ENCODE measurements at places on chromosomes 3 and 15. TPM values are rescaled to one million over a fixed set of nuclear protein-coding genes. Genes with fewer than 3 reads are reported as not detected.

The NCKIPSD gene
- total RNA-seq: 22.7 TPM

- H3K4me3 ChIP-seq: no peak overlapping the region
- no peaks in the 10 kb centered on the region for H3K4me1 ChIP-seq
- H3K36me3 ChIP-seq: no peaks in the 10 kb centered on the region
- H3K27ac ChIP-seq: no peak overlapping the region
- peaks cover 2% of the 10 kb centered on the region for H3K27me3 ChIP-seq
Observed at GRCh38 chr3:14261229-14261628, 82.6 kb downstream of the LSM3 start.

The TAMM41 gene
- total RNA-seq: 20.1 TPM

The CAMK2N2 gene
- total RNA-seq: 1.2 TPM

DNA sequence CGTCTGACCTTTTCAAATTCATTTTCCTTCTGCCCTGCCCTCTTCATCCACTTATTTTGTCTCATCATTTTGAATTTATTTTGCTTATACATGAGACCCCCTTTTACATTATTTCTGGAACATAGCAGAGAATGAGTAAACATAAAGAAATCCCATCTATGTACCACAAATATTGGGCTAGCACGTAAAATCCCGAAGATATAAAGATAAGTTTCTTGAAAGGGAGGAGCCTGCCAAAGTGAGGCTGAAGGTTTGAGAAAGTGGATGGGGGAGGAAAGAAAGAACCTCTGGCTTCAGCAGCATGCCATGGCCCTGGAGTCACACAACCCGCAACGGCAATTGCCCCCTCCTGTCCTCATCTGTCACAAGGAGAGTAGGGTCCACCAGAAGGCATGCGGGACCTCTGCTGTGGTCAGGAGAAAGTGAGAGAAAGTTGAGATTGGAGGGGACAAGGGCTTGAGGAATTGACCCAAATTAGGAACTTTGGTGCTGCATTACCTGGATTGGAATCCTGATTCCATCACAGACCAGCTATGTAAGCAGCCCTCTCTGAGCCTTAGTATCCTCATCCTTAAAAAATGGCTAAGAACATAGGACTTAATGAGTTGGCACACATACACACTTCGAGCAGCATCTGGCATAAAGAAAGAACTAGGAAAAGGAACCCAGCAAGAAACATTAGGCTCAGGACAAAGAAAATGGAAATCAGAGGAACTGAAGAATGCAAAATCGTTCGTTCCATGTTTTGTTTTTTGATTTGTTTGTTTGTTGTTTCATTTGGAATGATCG lies 53.7 kb upstream of the GYG1 start:
- no peaks in the 10 kb centered on the region for H3K4me1 ChIP-seq
- H3K36me3 ChIP-seq: no peaks in the 10 kb centered on the region

DNA sequence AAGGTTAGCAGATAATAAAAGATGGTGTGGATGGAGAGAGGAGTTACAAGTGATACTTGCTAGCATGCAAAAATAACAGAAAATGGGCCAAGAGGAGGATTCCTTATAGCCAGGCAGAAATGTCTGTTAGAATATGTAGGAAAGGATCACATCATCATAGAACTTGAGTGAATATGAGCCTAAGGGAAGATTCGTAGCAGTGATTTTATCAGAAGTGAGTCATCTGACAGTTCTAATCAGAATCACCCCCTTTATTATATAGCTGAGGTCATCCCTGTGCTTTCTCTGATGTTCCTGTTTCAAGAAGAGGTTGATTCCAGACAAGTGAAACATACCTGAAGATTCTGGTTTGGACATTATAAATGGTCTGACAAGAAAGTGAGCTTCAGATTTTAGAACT lies 22.9 kb downstream of the EXOG start:
- no peak overlapping the region for H3K4me3 ChIP-seq
- no peaks in the 10 kb centered on the region for H3K27me3 ChIP-seq
- H3K36me3 ChIP-seq: peaks cover 18% of the 10 kb centered on the region

DNA sequence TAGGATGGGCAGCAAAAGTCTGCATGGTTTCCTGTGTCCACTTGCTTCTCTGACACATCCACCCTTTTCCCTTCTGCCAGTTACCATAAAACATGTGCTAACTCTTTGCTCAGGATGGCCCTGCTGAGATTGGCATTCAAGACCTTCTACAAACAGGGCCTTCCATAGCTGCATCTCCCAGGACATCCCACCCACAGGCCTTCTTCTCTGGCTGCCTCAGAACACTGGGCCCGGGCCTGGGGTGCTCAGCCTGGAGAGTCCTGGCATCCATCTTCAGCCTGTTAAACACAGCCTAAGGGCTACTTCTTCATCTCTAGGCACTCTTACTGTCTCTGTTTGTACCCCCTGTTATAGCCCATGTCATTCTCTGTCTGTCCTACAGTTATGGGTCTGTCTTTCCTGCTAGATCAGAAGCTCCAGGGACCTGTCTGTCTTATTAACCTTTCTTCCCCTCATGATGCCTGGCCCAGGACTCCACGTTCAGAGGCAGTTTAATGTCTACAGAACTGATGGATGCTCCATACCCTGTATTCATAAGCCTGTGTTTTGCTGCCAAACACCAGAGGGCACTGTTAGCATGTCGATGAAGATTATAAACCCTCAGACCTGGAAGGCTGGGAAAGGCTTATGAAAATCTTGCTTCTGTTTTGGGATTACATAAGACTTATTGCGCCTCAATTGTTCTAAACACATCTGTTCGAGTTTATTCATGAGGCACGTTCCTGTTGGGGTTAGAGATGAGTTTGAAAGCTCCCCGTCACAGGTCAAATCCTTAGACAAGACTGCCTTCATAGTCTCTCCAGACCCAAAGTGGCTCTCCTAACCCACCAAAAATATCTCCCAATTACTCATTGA lies 16.5 kb downstream of the SEMA3G start:
- H3K27ac ChIP-seq: no peak overlapping the region
- no peak overlapping the region for H3K4me3 ChIP-seq
- peak; percentile 55 for DNase-seq
- no peaks in the 10 kb centered on the region for H3K27me3 ChIP-seq

DNA sequence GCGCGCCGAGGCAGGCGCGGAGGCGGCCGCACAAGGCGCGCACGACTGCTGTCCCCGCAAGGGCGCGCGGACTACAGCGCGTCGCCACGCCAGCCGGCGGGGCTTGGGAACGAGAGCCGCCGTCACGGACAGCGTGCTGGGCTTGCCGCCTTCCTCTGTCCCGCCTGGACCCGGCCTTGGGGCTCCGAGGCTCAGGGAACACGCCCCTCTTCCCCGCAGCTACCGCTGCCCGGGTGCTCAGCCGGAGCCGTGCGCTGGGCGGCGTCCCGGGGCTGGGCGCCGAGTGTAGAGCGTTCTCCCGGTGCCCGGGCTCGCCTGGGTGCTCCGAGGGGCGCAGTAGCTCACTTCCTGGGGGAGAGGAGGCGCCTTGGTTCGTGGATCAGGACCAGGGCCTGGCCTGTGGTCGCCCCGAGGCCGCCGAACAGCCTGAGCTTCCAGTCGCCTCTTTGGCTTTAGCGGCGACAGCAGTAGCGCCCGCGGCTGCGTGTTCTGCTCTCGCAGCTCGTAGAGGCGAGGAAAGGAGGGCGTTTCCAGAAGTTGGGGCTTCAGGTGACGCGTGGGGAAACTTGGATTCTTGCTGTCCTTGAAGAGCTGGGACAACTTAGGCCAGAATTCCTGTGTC lies 226.7 kb upstream of the C2CD4B start:
- no peak for DNase-seq
- no peaks in the 10 kb centered on the region for H3K36me3 ChIP-seq
- H3K27ac ChIP-seq: no peak overlapping the region
- H3K4me3 ChIP-seq: peak overlapping the region; percentile 90
- peaks cover 17% of the 10 kb centered on the region for H3K27me3 ChIP-seq
